NCI-H1930 (cell line): ENCODE measurements at places on chromosomes 6 and 20.

DNA sequence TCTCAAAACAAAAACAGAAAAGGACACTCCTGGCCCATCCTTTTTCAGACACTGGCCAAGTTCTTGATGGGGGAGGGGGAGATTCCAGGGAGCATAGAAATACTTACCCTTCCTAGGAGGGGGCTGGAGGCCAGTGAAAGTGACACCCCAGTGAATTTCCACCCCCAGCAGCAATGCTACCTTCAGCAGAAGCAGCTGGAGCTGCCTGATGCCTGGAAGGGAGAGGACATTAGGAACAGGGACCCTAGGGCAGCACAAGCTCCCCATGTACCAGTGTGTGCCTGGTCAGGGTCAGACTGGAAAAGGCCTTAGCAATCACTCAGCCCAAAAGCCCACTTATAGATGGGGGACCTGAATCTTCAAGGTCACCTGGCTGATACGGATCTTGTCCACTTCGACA, 2.4 kb downstream of the MICAL1 start:
- no peak for DNase-seq

GRCh38 chr20:44513871-44514270, 8.0 kb downstream of the SERINC3 start:
- DNase-seq = no peak

DNA sequence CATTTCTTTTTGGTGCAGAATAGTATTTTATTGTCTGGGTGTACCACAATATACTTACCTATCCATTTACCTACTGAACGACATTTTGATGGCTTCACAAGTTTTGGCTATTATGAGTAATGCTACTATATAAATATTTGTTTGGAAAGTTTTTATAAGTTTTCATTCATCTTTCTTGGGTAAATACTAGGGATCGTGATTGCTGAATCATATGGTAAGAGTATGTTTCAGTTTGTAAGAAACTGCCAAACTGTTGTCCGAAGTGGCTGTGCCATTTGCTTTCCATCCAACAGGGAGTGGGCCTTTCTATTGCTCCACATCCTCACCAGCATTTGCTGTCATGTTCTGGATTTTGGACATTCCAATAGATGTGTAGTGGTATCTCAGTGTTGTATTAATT, 104.2 kb downstream of the CDYL start:
- DNase-seq = no peak

- DNase-seq = no peak
Observed at GRCh38 chr20:49179368-49180277, 8.5 kb downstream of the STAU1 start.

GRCh38 chr6:63553208-63553607, 19.1 kb upstream of the LOC128125822 start:
- no peak for DNase-seq

- DNase-seq = no peak
Observed at GRCh38 chr6:27591699-27592480, 119.0 kb upstream of the ZNF184 start.

GRCh38 chr20:48684501-48685041, 143.2 kb downstream of the PREX1 start:
- DNase-seq = no peak

DNA sequence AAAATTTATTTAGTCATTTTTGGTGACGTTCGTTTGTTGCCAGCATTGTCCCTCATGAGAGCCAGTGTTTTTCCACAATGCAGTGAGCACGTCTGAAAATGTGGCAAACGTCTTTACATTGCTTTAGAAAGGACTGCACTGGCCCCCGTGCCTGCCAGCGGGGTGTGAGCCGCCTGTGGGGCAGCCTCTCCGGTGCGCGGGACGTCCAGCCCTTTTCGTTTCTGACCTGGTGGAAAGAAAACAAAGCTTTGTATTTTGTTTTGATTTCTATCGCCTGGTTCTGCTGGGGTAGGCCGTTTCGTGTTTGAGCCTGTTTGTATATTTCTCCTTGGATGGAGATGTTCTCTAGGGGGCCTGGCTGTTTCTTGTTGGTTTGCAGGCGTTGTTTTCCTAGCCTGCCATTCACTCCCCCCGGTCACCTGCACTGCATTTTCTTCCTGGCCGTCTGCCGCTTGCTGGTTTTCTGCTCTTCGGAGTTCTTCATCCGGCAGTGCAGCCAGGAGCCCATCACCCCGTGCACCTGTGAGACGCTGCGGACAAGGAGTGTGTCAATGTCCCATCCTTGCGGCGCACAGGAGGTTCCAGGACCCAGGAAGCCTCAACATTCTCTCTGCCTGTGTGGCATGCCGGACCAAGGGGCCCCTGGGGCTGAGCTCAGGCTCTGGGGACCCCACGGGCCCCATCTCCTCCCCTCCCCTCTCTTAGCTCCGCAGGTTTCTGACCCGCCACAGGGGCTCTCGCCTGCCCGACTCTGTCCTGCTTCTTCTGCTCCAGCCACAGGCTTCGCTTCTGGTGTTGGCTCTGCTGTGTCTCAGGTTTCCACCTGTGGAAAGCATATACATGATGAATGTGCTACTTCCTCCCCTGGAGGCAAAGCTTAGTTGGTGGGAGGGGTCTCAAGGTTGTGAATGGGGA, 100.5 kb downstream of the CDH4 start:
- no peak for DNase-seq
